ENCODE measurements at places on chromosomes 7 and 10.

- DNase-seq = no peak
Measured at GRCh38 chr7:8217200-8218068, 44.5 kb downstream of the ICA1 start.

- DNase-seq = no peak
Measured at GRCh38 chr7:47556511-47557180, 25.3 kb downstream of the TNS3 start.

DNA sequence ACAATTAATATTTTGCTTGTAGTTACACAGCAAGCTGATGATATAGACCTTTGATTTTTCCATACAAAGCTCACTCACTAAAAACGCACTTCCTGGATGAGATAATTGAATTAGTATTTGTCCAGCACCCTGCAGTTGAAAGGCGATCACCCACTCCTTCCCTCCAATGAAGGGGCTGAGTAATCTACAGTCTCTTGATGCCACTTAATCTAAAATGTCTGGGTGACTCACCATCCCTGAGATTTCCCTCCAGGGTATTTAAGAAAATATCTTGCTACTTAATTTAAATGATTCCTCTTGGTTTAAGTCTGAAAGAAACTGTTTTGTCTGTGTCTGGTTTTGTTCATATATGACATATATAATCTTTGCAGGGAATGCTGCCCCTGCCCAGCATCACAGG lies 515.3 kb downstream of the GRID1 start:
- DNase-seq = no peak

- no peak for DNase-seq
Measured at GRCh38 chr7:40516376-40516775, 381.6 kb downstream of the SUGCT start.

DNA sequence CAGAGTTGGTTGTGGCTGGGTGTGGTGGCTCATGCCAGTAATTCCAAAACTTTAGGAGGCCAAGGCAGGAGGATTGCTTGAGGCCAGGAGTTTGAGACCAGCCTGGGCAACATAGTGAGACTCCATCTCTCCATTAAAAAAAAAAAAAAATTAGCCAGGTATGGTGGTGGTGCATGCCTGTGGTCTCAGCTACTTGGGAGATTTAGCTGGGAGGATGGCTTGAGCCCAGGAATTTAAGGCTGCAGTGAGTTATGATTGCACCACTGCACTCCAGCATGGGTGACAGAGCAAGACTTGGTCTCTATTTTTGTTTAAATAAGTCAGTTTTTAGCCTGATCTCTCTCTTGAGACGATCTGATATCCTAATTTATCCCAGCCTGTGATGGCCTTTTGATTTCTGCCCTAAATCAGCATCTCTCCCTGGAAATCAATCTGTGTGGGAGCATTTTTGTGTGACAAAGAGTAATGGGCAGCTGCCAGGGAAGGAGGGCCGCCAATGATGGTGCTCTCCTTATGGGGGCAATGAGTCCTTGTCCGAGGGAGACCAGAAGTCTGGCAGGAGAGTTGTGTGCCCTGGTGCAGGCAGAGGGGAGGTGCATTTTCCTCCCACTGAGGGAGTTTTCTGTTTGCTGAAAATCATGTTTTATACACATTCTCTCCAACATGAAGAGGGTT lies 111.0 kb downstream of the NRP1 start:
- DNase-seq = no peak

DNA sequence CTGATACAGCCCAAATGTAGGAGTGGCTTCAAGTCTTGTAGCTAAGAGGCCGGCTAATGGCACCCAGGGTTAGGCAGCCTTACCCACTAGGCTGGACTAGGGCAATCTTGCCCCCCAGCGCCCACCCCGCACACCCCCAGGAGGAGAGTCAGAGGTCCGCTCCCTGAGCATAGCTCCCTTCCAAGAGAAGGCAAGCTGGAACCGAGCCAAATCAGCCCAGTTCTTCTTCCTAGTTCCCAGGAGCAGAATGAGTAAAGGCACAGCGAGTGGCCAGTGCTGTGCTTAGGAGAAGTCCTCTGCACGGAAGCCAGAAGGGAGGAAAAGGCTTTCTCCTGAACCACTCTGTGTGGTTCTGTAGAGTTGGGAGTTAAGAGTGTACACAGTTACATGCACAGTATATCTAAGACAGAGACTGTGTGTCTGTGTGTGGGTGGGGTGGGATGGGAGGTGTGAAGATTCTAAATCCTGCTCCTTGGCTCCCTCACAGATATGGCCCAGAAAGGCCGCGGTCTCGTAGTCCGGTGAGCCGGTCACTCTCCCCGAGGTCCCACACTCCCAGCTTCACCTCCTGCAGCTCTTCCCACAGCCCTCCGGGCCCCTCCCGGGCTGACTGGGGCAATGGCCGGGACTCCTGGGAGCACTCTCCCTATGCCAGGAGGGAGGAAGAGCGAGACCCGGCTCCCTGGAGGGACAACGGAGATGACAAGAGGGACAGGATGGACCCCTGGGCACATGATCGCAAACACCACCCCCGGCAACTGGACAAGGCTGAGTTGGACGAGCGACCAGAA lies 59.7 kb upstream of the PDCD4 start:
- DNase-seq = no peak

- DNase-seq = no peak
Measured at GRCh38 chr7:30594048-30594539, 584 bp upstream of the GARS1 start.

DNA sequence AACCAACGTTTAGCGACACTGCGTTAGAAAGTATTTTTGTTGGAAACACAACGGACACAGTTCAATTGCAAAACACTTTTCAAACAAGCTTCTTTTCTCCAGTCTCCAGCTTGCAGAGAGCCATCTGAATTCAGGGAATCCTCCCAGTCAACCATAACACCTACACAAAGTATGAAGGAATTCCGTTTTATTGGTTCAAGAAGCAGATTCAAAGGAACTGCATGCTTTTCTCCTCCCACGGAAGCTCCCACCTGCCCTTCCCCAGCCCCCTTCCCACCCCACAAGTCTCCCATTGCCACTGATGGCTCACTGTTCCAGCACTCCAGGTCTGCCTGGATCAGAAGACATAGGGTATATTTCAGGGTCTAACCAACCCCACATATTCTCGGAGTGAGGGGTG lies 190.6 kb upstream of the TCF7L2 start:
- DNase-seq = no peak

GRCh38 chr7:23913016-23913415 lies 203.0 kb downstream of the STK31 start:
- DNase-seq = no peak

DNA sequence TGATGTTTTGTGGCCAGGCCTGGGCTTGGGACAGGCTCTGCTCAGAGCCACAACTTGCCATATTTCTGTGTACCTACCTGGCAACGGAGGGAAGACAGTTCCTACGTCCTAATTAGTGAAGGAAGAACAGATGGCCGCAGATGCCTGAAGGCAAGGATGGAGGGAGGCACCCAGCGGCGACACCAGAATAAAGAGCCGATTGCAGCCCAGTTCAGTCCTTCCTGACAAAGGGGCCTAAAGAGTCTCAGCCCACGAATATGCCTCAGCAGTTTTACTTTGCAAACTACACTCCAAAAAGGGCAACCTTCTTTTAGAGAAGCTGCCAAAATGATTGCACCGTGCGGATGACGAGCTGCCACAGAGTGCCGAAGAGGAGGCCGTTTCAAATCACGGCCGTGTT lies 585.8 kb downstream of the GLRX3 start:
- no peak for DNase-seq

DNA sequence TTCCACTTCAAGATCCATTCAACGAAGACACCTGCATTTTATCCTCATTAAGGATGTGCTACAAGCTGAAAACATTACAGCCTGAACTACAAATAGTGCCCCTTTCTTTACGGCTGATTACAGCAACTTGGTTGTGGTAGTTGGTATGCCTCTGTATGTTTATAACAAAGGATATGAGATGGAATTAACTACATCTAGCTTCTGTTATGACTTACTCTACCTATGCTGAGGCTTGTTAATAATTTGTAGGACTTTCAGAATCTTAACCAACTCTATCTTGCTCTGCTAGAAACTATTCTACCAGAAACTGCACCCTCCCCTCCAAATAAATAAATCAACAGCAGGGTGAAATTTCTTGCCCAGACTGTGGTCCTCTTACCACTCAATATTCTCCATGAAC lies 448.1 kb downstream of the GRM8 start:
- no peak for DNase-seq

- no peak for DNase-seq
Measured at GRCh38 chr10:112279433-112279832, 3.8 kb upstream of the TECTB start.

- no peak for DNase-seq
Measured at GRCh38 chr7:8063706-8064297, 95.2 kb downstream of the GLCCI1 start.

- no peak for DNase-seq
Measured at GRCh38 chr10:84371944-84372343, 43.6 kb downstream of the CCSER2 start.

GRCh38 chr10:117214401-117214800 lies 17.1 kb downstream of the KCNK18 start:
- DNase-seq = no peak

- DNase-seq = no peak
Measured at GRCh38 chr7:2969398-2970306, 74.0 kb downstream of the CARD11 start.

GRCh38 chr10:31263903-31264302 lies 55.1 kb upstream of the ZEB1 start:
- no peak for DNase-seq

DNA sequence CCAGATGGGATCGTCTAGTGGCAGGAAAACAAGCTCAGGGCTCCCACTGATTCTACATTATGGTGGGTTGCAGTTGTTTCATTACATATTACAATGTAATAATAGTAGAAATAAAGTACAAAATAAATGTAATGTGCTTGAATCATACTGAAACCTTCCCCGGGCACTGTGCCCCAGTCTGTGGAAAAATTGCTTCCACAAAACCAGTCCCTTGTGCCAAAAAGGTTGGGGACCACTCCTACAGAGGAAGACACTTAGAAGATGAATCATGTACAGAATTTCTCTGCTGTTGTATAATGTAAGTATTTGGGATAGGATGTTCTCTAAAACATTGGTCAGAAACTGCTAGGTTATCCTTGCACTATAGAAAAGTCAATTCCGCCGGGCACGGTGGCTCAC lies 11.3 kb upstream of the PHYH start:
- DNase-seq = no peak

GRCh38 chr7:148888300-148888699 lies 4.2 kb upstream of the EZH2 start:
- no peak for DNase-seq

DNA sequence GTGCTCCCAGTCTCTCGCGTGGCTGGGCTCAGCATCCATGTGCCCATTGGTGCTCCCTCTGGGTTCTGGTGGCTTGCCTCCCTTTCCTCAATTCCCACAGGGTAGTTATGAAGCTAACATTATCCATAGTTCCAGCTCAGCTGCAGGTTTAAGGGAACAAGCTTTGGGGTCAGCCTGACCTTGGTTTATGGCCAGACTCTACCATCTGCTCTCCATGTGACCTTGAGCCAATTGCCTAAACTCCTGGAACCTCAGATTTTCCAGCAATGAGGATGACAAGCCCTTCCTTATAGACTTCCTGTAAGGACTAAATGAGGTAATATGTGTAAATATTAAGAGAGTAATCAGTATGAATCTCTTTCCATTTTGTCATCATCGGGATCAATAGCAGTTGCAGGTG lies 10.1 kb upstream of the SLC29A3 start:
- DNase-seq = no peak

DNA sequence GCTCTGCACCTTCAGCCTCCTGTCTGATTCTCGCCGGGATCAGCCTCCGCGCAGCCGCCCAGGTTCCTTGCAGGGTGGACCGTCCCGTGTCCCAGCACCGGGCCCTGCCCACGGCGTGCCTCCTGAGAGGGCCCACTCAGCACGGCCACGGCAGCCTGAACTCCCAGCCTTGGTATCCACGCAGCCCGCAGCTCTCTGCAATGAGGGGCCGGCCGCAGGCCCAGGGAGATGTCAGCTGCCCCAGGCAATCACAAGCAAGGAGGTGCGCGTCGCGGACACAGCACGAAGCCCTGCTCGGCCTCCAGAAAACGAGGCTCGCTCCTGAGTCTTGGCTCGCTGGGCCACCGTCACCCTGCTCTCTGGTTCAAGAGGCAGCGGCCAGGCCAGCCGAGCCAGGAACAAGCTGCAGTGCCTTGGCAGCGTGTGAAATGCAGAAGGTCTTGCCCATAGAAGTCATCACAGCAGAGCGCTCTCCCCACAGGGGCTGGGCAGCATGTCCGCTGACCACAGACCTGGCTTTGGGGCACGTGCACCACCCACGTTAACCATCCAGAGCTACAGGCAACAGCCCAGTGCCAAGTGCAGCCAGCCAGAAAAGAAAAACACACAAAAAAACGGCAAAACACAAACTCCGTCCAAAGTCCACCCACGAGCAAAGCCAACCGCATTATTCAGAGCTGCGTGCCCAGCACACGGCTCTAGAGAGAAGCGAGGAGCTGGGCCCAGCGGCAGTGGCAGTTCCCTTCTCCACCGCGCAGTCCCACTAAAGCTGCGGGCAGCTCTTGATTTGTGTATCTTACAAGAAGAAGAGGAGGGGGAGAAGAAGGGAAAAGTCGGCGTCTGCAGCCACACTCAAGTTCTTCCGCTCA lies 13.9 kb downstream of the GPER1 start:
- no peak for DNase-seq

DNA sequence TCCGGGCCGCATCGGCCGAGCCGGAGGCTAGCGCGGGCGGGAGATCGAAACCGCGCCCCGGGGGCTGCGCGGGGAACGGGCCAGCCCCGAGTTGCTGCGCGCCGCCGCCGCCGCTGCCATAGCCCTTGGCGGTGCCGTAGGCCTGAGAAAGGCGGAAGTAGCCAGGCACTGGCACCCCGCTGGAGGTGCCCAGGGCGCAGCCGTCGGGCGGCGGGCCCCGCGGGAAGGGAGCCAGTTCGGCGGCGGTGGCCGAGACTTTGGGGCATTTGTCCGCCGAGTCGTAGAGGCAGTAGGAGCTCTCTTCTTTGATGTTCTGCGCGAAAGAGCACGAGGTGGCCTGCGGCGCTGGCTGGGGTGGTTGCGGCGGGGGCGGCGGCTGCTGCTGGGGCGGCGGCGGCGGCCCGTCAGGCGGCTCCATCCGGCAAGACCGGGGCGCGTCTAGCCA lies 587 bp downstream of the HOXA10 start:
- peak; percentile 33 for DNase-seq

DNA sequence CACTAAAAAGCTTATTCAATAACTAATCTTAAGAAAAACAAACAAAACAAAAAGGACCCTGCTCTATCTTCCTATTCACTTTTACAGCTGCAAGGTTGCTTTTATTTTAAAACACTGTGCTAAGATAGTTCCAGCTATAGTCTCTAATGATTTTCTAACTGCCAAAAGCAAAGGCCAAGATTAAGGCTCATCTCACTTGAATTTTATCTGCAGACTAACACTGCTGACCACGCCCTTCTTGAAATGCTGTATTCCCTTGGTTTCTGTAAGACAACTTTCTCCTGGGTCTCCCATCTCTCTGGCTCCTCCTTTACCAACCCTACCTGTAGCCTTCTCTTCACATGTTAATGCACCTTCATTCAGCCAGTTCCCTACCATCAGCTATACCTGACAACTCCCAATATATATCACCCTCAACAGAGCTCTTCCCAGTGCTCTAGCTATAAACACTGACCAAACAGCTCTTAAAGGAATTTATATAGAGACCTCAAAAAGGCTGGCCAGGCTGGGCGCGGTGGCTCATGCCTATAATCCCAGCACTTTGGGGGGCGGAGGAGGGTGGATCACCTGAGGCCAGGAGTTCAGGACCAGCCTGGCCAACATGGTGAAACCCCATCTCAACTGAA lies 11.7 kb downstream of the SRPK2 start:
- DNase-seq = no peak

Measured in stimulated activated CD8-positive, alpha-beta memory T cell treated with anti-CD3 and anti-CD28 coated beads, Interleukin-7, amount 100 ng/mL, for 4 hours (primary cell).